Muscle of leg (tissue), 16 donors: ENCODE measurements at places on chromosomes 3 and 15.
A peak's percentile ranks its signal among the peaks of the same experiment; 100 is the strongest.

DNA sequence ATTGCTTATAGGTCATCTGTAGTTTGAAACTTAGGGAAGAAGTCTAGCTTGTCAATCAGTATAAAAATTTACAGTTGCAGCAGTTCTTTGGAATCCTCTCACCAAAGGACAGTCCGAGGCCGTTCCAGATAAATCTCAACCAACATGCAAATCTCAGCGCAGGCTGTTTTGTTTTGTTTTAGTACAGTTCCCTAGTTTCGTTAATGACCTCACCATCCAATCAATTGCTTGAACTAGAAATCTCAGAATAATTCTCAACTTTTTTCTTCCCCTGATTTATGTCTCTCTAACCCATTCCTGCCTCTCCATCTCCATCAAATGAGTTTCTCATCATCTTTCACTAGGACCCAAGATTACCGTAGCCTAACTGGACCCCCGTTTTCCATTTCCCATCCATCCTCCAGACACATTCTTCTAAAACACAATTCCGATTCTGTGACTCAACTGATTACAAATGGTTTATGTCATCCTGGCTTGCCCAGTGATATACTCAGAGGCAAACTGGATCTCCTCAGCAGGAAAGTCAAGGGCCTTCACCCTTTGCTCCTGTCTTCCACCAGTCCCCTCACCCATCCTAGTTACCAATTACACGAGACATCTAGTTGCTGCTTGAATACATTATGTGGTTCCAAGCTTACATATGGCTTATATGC, 1.3 kb downstream of the SMCO1 start:
- no peak for DNase-seq

GRCh38 chr3:114299421-114299820, 5.6 kb downstream of the TIGIT start:
- no peak for DNase-seq

DNA sequence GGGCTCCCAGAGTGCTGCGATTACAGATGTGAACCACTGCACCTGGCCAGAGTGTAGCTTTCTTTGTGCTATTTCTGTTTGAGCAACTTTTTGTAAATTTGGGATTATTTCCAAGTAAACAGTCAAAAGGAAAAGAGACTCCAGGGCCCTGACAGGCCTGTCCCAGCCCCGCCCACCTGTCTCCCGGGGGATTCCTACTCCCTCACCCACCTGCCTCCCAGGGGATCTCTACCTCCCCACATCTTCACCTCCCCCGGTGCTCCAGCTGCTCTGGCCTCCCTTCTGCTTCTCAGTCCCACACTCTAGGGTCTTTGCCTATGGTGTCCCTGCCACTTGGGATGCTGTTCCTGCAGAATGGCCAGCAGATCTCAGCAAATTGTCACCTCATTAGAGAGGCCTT, 7.0 kb downstream of the RHCG start:
- DNase-seq: no peak

GRCh38 chr3:171218069-171218468, 191.5 kb upstream of the SLC2A2 start:
- DNase-seq: no peak

DNA sequence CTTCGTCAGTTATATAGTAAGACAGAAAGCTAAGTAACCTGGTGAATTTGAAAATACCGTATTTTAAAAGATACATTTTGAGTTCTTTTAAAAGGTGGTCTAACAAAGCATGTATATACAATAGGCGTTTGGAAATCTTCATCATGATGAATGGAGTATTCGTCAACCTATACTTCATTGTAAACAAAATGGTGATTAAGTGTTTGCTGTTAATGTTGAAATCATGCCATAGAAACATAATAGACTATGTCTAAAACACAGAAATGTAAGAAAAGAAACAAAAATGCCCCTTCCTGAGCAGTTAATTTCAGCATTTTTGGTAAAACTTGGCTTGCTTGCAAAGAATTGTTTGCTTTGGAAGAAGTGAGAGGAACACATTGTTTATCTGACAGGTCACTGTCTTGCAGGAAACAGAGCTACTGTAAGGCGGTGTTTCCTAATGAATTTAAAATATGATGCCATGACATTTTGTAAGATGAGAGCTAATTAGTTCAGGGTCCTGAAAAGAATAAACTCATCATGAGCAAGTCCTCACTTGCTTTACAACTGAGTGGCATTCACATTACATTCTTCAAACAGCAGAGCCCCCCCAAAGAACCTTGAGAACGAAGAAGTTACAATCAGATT, 126.7 kb downstream of the SERPINI1 start:
- no peak for DNase-seq

DNA sequence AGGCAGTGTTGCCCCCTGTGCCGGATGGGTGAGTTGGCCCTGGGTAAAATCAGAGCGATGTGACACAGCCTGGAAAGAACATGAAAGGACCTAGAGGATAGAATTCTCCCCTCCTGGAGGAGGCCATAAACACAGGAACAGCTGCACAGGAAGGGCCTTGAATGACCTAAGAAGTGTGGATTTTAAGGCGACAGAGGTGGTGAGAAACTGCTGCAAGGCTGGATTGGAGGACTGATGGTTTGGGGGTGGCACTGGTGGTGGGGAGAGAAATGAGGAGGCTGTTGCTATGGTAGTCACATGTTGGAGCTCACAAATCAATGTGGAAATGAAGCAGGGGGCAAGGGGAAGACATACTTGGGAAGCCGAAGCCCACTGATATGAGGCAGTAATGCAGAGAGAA, 13.8 kb downstream of the XIRP1 start:
- DNase-seq: peak; percentile 78

GRCh38 chr3:51024765-51025632, 350.3 kb downstream of the DOCK3 start:
- peak; percentile 4 for DNase-seq

GRCh38 chr3:78427303-78427702, 1340.5 kb downstream of the ROBO1 start:
- DNase-seq: peak; percentile 21

DNA sequence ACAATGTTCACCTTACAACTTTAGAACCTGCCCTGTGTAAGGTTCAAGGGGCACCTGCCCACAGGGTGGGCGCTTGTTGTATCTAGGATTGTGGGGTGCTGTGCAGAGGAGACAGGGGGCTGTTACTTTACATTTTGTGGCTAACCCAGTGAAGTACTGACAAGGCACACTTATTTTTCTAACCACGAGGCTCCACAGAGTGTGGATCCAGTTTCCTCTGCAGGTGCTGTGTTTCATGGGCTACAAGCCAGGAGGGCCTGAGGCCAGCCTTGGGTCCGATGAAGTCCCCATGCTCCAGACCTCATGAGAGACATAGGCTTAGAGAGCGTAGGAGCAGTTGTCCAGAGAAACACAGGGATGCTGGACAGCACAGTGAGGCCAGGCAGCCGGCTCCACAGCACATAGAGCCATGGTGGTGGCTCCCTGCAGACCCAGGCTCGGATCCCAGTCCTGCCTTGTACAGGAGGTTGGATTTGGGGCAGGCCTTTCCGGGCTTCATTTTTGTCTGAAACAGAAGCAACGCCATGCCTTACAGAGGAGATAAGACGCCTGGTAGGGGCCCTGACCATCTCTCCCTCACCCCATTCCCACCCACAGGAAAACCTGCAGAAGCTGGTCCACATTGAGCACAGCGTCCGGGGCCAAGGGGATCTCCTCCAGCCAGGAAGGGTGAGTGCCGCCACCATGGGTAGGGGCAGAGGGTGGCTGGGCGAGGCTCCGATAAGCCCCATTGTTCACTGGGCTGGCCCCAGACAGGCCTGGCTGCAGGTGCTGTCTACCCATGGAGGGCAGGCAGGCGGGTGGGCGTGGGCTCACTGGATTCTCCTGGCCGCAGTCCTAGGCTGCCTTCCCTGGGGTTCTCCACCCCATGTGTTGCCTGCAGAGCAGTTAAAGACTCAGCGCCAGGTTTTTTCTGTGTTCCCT, 40.1 kb upstream of the NR2C2 start:
- peak; percentile 53 for DNase-seq

DNA sequence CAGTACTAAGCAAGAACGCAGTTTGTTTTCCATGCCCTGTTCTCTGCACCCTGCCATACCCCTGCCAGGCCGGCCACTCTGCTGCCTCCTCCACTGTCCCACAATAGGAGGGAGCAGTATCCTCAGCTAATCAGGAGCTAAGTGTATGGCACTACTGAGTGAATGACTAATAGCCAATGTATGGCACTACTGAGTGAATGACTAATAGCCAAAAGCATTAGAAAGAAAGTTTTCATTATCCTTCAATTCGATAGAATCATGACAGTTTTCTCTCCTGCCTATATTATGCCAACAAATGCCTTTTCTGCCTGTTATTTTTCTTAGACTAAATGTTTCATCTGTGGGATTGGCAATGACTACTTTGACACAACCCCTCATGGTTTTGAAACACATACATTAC, 107.5 kb upstream of the CHRM5 start:
- no peak for DNase-seq

GRCh38 chr3:32983124-32983523, 31.7 kb downstream of the CCR4 start:
- DNase-seq: no peak

DNA sequence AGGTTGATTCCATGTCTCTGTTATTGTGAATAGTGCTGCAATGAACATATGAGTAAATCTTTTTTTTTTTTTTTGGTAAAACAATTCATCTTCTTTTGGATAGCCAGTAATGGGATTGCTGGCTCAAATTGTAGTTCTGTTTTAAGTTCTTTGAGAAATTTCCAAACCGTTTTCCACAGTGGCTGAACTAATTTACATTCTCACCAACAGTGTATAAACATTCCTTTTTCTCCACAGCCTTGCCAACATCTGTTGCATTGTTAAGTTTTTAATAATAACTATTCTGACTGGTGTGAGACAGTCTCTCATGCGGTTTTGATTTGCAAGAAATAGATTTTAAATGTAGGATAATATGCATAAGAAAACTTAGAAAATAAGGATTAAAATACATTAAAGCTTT, 279.0 kb upstream of the EPHA3 start:
- peak; percentile 15 for DNase-seq

- no peak for DNase-seq
Measured at GRCh38 chr15:70357453-70357852, 259.7 kb upstream of the TLE3 start.

GRCh38 chr15:58521293-58521991, 89.7 kb downstream of the LIPC start:
- peak; percentile 45 for DNase-seq

DNA sequence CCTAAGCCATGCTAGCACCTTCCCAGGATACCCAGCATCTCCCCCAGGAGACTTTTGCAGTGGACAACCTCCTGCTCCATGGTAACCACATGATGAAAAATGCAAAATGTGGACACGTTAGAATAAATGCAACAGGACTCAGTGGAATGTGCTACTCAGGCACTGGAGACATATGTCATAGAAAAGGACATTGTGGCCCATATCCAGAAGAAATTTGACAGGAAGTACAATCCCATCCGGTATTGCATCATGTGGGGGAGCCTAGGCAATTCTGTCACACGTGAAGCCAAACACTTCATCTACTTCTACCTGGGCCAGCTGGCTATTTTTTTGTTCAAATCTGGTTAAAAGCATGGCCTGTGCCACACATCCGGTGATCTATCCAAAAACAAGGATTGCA, 227.2 kb upstream of the GPR149 start:
- no peak for DNase-seq

GRCh38 chr3:149895339-149895738, 75.4 kb downstream of the PFN2 start:
- DNase-seq: no peak

DNA sequence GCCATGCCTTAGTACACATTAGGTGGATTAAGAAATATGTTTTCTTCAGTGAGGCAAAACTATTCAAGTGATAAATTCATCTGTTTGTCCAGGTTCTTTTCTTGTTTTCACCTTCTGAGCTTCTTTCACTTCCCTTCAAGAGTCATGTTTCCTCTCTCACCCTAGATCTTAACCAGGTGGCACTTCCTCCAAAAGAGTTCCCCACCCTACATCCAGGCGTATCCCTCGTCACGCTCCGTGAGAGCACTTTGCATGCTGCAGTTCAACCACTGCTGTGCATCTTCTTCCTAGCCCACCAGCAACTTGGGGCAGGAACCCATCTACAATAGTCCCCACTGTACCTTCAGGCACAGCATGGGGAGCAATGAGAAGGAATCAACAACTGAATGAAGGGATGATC, 28.9 kb downstream of the OSBPL10 start:
- no peak for DNase-seq

DNA sequence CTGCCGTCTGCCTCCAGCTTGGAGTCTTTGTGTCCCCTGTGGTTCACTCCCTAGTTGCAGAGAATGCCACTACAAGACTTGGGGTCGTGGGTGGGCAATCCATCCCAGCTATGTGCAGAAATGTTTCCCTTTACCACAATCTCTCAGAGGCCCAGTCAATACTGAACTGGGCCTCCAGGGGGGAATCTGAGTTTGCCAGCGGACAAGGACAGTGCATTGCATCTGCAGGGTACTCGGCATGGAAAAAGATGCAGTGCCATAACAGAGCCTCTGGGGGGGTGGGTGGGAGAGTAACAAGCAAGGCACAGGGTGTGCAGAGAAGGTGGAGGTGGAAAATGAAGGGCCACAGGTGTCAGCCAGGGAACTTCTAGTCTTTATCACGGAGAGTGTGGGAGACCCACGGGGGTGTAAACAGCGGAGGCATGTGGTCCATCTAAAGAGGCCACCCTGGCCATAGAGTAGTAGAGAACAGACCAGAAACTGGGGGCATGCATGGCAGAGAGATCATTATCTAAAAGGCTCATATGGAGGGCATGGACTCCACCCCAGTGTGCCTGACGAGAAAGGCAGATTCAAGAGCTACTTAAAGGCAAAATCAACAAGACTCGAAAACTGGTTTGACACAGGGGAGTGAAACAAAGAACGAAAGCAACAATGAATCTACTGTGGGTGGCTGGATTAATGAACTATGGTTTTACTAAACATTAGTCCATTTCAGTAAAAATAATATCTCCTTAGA, 182.4 kb downstream of the ANXA2 start:
- DNase-seq: no peak

DNA sequence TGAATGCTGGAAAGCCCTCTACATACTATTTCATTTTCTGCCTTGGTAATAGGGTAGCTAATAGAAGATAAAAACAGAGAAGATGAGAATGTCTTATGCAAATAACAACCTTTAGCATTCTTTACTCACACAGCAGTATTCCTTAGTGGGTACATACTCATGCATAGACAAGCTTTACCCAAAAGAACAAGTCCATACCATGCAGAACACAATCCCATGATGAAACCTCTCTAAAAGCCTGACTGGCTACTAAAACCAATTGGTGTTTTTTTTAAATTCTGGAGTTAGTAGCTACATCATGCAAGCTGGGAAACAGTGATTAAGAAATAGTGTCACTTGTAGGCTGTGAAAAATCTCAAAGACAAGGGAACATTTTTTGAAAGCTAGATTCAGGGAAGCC, 104.8 kb downstream of the DHX30 start:
- no peak for DNase-seq

DNA sequence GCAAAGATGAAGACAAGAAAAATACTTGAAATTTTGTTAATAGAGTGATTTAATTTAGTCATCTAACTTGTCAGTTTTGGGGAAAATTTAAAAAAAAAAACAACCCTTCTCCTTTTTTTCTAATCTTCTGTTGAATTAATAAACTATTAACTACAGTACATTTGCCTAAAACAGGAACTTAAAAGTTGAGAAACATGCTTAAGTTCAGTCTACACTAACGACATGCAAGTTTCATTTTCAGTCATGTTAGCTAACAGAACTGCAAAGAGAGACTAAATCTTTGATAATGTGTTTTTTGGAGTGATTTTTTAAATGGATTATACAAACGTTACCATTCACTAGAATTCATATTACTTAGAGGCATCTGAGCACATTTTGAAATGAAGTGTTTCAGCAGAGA, 71.9 kb upstream of the MBNL1 start:
- DNase-seq: peak; percentile 63
